ENCODE measurements at places on chromosomes 5 and 9. TPM values are rescaled to one million over a fixed set of nuclear protein-coding genes. Genes with fewer than 3 reads are reported as not detected.

SCGB3A2 gene
- total RNA-seq = not detected

AFAP1L1 gene
- 2.6 TPM for total RNA-seq

MLANA gene
- not detected for total RNA-seq

CCIN gene
- not detected for total RNA-seq

ADGRD2 gene
- not detected for total RNA-seq

THBS4 gene
- 21.2 TPM for total RNA-seq

C1QTNF3 gene
- total RNA-seq = 12.9 TPM

PCDHA9 gene
- total RNA-seq = 2.5 TPM

WDR38 gene
- not detected for total RNA-seq

LAMC3 gene
- 5.0 TPM for total RNA-seq

TYRP1 gene
- 1.4 TPM for total RNA-seq

ANXA2R gene
- 1.8 TPM for total RNA-seq

PLK2 gene
- total RNA-seq = 141 TPM

Measured in dorsolateral prefrontal cortex (tissue), 122 donors.